Vagina (tissue), 2 donors: ENCODE measurements at places on chromosomes 2 and 18. TPM values are rescaled to one million over a fixed set of nuclear protein-coding genes. Genes with fewer than 3 reads are reported as not detected.

Gene CSRNP3
- total RNA-seq, result 2.7 TPM

- H3K36me3 ChIP-seq, result no peaks in the 10 kb centered on the region
- H3K4me1 ChIP-seq, result no peaks in the 10 kb centered on the region
- no peak overlapping the region for H3K4me3 ChIP-seq
- H3K27ac ChIP-seq, result no peak overlapping the region
- no peaks in the 10 kb centered on the region for H3K27me3 ChIP-seq
- DNase-seq, result no peak
Measured at GRCh38 chr2:189648846-189649509, 12.3 kb upstream of the ASNSD1 start.

DNA sequence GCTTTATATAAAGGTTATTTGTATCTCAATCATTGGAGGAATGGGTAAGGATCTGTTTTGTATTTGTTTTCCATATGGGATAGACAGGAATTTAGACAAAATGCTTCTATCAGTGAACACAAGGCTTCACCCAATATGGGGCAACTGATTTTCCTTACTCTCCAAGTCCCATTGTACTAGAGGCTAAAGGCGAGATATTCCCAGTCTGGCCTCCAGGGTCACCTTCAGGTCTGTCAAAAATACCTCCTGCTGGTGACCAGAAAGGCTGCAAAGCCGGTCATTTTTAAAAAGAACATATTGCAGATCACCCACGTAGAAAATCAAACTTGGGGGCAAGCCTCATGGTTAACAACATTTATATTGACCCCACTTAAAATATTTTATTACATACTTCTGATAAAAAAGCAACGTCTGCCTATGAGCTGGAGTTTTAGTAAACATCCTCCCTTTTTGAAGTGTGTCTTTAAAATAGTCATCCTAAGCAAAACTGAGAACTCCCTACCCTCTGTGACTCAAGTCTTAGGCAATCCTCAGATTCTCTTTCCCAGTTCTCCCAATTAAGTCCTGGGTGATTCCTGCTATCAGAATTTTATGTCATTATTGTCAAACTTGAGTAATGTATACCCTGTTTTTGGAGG lies 276.6 kb downstream of the MREG start:
- no peak overlapping the region for H3K4me3 ChIP-seq
- no peaks in the 10 kb centered on the region for H3K27me3 ChIP-seq
- H3K27ac ChIP-seq, result no peak overlapping the region
- H3K4me1 ChIP-seq, result peaks cover 5% of the 10 kb centered on the region

Gene SLC11A1
- total RNA-seq, result 36.6 TPM

GRCh38 chr2:133421516-133422324 lies 146.5 kb downstream of the NCKAP5 start:
- H3K4me1 ChIP-seq, result no peaks in the 10 kb centered on the region
- H3K27ac ChIP-seq, result no peak overlapping the region
- H3K4me3 ChIP-seq, result no peak overlapping the region
- no peak for DNase-seq
- no peaks in the 10 kb centered on the region for H3K36me3 ChIP-seq
- no peaks in the 10 kb centered on the region for H3K27me3 ChIP-seq

DNA sequence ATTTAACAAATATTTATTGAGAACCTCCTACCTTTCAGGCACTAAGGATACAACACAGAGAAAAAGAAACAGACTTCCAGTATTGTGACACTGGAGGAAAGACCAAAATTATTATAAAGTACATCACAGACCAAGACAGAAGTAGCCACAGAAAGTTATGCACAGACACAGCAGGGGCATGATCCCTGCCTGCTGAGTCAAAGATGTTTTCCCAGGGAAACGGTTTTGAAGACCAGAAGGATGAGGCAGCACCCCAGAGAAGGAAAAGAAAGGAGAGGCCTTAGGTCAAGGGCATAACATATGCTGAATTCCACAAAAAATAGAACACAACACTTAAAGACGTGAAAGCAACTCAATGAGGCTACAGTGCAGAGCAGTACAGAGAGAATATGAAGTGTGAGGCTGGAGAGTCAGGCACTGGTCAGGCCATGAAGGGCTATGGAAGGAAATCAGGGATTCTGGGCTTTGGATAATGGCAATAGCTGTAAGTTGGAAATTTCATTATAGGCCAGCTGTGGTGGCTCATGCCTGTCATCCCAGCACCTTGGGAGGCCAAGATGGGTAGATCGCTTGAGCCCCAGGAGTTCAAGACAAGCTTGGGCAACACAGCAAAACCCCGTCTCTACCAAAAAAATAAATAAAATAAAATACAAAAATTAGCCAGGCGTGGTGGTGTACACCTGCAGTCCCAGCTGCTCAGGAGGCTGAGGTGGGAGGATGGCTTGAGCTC lies 8.2 kb downstream of the ADAM17 start:
- H3K27ac ChIP-seq, result no peak overlapping the region
- no peak overlapping the region for H3K4me3 ChIP-seq
- no peaks in the 10 kb centered on the region for H3K36me3 ChIP-seq
- peaks cover 85% of the 10 kb centered on the region for H3K4me1 ChIP-seq
- no peak for DNase-seq

Gene SLC38A11
- total RNA-seq, result 2.2 TPM

GRCh38 chr2:25700221-25700660 lies 26.9 kb upstream of the DTNB start:
- H3K4me1 ChIP-seq, result no peaks in the 10 kb centered on the region
- H3K36me3 ChIP-seq, result no peaks in the 10 kb centered on the region
- no peak for DNase-seq
- H3K27me3 ChIP-seq, result no peaks in the 10 kb centered on the region
- no peak overlapping the region for H3K4me3 ChIP-seq
